Suprapubic skin (tissue), 4 donors: ENCODE measurements at places on chromosomes 2 and 18.

DNA sequence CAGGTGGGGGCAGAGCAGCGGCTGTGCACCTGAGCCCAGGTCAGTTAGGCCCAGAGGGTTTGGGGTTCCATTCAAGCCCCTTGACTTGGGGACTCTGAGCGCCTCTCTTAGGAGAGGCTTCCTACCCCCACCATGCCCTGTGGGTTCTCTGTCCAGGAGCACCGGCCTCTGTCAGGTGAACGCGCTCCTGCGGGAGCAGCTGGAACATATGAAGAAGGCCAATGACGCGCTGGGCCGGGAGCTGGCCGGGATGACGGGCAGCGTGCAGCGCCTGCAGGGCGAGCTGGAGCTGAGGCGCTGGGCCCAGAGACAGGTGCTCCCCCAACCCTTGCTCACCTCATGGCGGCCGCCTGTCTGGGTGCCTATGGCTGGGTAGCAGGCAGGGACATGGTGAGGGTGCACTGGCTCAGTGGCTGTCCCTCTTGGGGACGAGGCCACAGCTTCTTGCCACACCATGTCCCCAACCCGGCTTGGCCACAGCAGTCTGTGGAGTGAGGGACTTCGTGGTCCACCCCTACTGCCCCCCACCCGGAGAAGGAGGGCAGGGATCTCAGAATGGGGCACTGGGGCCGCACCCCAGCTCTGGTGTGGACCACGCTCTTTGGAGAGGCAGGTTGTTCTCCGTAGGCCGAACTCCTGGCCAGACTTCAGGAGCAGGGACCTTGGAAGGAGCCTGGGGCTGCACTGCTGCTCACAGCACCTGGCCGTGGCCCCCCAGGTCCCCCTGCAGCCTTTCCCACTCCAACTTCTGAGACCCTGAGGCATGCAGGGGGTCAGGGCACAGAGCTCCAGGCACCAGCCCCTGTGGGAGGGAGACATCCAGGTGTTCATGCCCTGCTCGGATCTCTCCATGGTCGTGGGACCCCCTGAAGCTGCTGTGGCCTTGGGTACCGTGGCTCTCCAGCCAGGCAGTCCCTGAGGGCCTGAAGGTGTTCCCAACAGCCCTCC is 19.7 kb downstream of the CROCC2 start:
- peak; percentile 54 for DNase-seq

DNA sequence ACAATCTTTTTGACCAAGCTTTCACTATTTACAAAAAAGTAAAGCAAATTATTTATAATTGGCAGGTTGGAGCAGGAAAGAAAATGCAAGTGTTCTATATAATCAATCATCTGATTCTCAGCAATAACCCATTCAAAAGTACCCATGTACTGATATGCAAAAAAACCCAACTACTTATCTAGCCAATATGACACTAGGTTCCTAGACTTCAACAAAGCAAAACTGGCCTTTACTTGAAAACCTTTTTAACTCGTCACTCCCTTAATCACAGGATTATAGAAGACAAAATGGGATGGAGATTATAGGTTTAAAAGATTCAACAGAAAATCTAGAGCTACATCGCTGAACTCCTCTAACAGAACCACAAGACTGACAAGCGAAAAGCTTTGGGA is 3.6 kb downstream of the TLK1 start:
- no peak for DNase-seq

- no peak for DNase-seq
Observed at GRCh38 chr18:66668706-66669105, 64.8 kb upstream of the CDH19 start.

DNA sequence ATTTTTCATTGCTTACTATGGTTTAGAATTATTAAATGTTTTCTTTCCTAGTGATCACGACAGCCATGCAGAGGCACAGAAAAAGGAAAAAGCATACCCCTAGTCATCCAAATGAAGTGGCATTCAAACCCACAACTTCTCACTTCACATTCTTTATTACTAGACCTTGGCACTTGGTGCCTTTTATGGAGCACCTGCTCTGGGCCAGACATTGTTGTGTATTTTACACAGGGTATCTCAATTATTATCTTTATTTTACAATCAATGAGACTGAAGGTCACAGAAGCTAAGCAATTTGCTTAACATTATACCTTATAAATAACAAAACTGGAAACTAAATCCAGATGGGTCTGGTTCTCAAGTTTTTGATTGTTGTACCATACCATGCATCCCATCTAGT is 235.3 kb downstream of the LRATD1 start:
- no peak for DNase-seq
